Vagina (tissue), 2 donors: ENCODE measurements at places on chromosomes 6 and 20.

DNA sequence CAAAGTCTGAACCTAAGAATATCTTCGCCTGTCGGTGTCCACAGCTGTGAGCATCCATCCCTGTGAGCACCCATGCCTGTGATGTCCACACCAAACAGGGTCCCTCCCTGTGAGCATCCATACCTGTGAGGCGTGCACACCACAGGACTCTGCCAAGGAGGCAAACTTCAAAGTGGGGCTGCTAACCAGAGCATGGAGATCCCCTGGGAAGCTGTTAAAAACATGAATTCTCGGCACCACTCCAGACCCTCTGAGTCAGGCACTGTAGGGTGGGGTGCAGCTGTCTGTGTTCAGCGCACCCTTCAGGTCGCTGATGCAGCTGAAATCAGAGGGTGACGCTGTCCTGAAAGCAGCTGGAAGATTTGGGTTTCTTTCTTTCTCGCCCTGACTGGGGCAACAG is 85.4 kb upstream of the NXT1 start:
- DNase-seq = peak; percentile 82

- DNase-seq = no peak
Measured at GRCh38 chr6:163243692-163244589, 170.6 kb upstream of the QKI start.

- no peak for DNase-seq
Measured at GRCh38 chr6:43915986-43916923, 146.2 kb downstream of the VEGFA start.

DNA sequence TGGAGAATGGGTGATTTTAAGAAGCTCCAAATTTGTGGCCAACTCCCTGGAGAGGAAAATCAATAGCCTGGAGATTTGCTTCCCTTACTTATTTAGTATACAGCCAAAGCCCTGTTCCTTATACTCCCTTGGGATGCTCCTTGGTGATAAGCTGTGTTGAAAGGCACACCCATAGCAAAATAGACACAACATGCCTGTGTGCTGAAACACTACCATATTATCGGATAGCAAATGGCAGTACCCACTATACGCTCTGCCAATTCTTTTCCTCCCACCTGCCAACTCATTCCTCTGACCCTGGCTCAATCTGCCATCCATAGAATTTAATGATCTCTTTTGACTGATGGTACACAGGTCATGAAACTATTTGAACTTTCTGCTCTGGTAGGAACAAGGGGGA is 98.2 kb downstream of the CLIC5 start:
- DNase-seq = no peak

DNA sequence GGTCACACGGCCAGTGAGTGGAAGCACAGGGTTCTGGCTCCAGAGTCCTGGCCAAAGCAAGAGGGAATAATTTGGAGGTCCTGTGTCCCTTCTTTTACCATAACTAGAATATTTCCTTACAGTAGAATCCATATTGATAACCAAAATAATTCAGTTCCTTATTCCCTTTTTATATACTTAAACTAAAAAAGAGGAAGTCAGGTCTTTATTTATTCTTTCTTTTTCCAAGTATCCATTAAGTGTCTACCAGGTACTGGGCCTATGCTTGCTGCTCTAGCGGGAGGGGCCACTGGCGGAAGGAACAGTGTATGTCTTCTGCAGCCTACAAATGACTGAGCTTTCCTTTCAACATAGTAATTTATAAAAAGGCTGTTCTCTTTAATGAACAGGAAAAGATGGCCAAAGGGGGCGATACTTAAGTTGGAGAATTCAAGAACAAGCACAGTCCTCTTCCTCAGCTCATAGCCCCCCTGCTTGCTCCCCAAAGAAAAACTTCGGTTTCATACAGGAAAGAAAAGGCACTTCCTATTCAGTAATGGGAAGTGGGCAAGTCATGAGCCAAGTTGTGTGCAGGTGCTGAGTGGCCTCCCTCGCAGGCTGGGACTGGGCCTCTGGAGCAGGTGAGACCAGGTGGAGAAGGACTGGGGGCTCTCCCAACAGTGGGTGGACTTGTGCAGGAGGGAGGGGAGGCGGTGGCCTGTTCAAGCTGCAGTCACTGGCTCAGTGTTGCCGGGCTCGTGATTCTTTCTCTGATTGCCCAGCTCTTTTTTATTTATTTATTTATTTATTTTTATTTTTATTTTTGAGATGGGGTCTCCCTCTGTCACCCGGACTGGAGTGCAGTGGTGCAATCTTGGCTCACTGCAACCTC is 110.9 kb downstream of the ARMC2 start:
- no peak for DNase-seq

DNA sequence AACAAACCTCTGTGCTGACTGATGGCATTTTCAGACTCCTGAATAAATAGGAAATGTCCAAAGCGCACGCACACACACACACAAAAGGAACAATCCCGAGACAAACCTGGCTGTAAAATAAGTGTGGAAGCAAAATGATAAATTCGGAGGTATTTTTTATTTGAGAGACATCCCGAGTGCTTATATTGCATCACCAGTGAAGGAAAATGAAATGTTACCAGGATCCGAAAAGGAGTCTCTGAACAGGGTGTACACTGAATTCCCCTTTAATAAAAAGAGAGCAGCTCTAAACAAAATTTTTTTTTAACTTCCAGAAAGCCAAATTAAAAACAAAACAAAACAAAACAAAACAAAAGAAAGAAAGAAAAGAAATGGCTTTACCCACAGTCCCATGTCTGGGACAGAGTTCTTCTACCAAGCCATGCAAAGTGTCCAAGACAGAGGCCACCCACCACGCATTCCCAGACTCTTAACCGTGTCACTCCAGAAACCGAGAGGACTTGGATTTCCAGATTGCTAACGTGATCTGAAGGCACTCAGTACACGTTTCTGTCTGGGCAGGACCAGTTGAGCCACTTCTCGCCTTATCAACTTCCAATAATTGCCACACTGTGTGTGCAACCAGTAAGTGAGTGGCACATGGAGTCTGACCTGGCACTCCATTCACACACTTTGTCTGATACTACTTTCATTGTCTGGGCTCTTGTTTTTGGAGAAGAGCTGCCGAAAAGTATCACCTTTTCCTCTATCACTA is 817 bp downstream of the ME1 start:
- no peak for DNase-seq

DNA sequence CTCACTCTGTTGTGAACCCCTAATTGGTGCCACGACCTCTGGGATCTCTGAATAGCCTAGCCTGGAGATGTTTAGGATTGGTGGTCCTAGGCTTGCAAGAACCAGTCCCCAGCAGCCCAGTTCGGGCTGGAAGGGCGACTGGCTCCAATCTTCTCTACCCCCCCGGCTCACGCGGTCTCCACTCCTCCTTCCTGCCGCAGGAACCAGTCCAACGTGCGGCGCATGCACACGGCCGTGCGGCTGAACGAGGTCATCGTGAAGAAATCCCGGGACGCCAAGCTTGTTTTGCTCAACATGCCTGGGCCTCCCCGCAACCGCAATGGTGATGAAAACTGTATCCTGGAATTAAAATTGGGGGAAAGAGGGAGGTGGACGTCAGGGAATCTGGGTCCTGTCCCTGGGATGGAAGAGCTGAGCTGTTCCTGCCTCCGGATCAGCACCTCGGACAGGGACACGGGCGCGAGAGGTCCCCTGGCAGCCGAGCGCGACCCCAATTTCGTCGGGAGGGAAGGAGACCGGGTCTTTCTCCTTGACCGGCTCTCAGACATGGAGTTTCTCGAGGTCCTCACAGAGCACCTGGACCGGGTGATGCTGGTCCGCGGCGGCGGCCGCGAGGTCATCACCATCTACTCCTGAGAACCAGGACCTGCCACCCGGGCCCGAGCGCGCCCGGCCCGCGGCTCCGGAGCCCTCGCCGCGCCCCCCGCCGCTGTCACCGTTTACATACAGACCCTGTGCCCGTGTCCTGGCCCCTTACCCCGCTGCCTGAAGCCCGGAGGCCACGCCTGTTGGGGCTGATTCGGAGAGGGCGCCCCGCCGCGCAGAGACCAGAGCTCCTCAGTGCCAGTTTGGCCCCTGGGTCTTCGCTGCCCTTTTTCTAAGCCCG is 28.2 kb downstream of the SLC12A5 start:
- DNase-seq = no peak

- DNase-seq = no peak
Measured at GRCh38 chr20:36521526-36521925, 19.8 kb upstream of the MYL9 start.

DNA sequence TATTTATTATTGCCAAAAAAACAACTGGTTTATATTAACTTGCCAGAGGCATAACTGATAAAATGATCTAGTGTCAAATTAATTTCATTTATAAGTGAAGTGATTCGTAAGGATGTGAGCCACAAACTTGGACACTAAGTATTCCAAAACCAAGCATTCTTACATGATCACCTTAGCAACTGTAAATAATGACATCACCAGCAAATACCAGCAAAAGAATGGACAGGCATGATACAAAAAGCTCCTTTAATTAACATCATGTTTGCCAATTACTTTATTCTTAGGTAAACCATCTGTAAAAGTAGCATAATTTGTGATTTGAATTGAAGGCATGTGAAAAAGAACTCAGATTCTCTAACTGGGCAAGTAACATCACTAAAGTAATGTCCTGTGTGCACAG is 17.2 kb upstream of the FNDC1 start:
- no peak for DNase-seq

DNA sequence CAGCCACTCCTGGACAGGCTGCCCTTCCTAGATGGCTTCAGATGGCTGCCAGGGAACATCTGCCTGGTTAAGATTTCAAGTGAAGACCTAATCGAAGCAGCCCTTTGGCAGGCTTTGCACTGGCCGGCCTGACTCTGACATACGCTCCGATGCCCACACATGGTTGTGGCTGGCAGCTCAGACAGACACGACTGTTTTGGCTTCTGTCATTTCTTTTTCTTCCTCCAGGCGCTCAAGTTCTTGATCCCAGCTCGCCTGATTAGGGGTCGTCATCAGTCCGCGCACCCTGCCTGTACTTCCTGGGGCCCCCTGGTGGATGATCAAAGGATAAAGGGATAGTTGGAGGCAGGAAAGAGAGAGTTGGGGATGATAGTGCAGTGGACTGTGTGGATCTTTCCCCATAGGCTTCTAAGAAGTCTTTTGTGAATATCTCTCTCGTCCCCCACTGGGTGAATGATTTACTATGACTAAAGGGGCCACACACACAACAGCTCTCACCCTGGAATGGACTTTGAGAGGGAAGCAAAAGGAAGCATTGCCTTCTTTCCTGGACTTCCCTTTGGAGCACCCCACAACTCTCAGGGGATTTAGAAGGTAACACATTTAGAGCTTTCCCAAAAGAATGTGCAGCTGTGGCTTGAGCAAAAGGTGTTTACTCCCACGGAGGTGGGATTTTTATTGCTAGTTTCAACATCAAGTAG is 21.4 kb upstream of the TRAM2 start:
- DNase-seq = no peak

DNA sequence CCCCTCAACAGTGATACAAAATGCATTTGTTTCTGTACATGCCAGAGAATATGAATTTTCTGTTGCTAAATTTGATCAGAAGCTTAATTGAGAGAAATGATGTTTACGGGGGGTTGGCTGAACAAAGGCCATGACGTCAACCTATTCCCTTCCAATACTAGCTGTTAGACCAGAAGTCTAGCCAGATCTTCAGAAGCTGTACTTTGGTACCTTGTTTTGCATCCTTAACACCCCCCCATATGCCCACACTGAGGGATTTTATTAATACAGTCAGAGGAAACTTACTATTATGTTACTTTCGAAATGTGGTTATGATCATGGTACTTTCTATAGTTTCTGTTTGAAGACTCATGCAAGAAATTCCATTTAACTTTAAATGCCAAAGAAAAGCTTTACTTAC is 3.1 kb downstream of the NCOA7 start:
- no peak for DNase-seq

GRCh38 chr6:87136963-87137362 is 18.4 kb upstream of the ZNF292 start:
- DNase-seq = no peak

- DNase-seq = no peak
Measured at GRCh38 chr6:89853068-89853467, 23.4 kb downstream of the CASP8AP2 start.

DNA sequence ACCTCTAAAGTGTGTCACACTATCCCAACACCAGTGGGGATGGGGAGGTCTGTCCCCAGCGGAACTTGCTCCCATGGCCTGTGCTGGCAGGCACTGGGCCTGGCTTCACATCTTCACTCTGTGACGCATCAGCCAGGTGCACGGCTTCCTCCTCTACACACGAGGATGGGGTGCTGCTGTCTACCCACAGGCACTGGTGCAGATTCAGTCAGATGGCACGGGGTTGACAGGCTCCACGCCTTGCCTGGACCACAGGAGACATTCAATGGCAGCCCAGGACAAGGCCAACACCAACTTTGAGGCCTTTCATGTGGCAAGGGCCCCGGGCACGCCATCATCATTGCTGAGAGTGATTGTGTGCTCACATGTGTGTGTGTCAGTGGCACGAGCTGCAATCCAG is 92.4 kb downstream of the TMEM242 start:
- no peak for DNase-seq

DNA sequence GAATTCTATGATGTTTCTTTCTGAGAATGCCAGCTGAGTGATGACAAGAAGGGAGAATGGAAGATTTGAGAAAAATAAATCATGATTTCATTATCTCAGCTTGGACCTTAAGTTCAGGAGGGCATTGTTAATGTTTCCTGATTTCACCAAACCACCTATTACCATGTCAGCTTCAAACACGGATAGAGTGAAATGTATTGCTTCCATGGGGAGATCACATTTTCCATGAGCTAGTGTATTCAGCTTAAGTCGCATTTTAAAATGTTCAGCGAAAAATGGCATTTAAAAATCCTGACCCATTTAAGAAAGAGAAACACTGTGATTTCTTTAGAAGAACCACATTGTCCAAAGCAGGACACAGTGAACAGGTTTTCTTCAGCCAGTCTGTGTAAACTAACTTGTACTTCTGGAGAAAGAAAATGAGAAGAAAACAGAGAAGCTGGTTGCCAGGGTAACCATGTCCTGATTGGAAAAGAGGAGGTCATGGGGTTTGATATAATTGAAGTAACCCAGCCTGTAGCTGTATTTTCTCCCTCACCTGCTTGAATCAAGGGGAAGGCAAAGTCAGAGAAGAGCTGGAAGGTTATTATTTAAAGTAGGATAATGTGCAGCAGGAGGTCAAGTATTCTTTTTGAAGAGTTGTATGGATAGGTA is 684.1 kb upstream of the NRSN1 start:
- no peak for DNase-seq
